ENCODE measurements at places on chromosomes 1 and 21.

GRCh38 chr1:118266436-118266835 lies 81.4 kb upstream of the SPAG17 start:
- no peak for DNase-seq

GRCh38 chr1:160214481-160215140 lies 9.4 kb downstream of the PEA15 start:
- DNase-seq = no peak

DNA sequence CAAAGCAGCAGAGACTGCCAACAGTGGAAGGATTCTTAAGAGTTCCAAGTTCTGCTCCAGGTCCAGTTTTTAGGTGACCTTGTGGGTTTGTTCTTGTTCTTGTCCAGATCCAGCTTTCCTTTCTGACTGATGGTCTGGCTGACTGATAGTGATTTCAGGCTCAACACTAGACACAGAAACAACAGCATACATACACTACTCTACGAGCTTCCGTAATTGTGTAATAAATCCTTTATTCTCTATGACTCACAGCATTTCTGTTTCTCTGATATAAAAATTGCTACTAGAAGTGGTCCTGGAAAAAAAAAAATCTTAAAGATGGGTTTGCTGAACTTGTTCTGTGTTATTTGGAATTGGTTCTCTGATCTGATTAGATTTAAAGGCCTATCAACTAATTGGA lies 62.2 kb upstream of the PTCH2 start:
- DNase-seq = no peak

DNA sequence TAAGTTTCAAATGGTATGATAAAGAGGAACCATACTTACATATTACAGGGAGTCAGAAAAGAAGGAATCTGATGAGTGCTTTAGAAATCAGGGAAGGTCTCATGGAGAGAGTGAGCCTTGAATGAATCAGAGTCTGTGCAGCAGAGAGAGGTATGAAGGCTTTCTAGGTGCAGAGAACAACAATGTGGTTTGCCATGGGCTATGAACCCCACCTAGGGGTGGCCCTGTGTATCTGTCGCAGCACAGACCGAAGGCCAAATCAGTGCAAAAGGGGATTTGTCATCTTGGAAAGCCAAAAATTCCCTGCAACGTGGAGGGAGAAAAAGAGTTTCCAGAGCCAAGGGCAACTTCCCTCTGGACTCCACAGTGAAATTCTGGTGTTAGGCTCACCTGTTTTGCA lies 3.5 kb downstream of the PAPPA2 start:
- DNase-seq = no peak

GRCh38 chr1:53327182-53327913 lies 522 bp downstream of the LRP8 start:
- peak; percentile 50 for DNase-seq

- no peak for DNase-seq
These were observed 64.7 kb upstream of the ANGPTL1 start for GRCh38 chr1:178935610-178936009.

All from CD4-positive, alpha-beta T cell treated with Interleukin-17A for 1 hour (primary cell).